ENCODE measurements at places on chromosomes 7 and 10. TPM values are rescaled to one million over a fixed set of nuclear protein-coding genes. Genes with fewer than 3 reads are reported as not detected.

The BAIAP2L1 gene
- 46.8 TPM for total RNA-seq

DNA sequence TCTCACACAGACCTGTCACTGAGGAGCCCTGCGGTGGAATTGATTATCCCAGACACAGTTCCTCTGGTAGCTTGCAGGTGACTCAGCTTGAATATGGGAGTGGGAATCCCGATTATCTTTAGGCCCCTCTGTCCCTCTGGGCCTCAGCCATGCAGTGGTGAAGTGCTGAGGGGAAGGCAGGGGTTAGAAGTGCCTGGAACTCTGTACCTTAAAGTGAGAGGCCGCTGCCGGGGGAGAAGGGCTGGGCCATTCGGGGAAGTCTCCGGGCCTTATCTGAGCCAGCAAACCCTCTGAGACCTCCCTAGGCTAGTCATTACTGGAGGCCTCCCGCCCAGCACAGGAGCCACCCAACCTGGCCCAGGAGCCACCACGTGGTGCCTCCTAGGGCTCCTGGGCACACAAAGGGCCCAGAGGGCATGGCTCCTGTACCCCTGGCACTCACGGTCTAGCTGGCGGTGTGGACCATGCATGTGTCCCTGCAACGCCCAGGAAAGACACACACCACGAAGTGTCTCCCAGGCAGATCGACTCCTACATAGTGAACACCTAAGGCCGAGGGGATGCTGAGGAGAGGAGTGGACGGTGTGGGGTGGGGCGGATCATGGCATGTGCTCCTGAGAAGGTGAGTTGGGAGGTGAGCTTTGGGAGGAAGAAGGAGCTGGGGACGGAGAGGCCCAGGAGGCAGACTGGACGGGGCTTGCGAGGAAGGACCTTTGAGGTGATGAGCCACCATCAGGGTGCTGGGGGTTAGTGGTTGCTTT lies 56.2 kb downstream of the HK1 start:
- no peak for DNase-seq

The DOCK1 gene
- total RNA-seq, result 200 TPM

- DNase-seq, result peak; percentile 71
These were observed 17.5 kb downstream of the ATP6V1F start for GRCh38 chr7:128879939-128880746.

Measured in transverse colon (tissue), 4 donors.